RCC 7860 (cell line): ENCODE measurements at places on chromosomes 1 and 21.

DNA sequence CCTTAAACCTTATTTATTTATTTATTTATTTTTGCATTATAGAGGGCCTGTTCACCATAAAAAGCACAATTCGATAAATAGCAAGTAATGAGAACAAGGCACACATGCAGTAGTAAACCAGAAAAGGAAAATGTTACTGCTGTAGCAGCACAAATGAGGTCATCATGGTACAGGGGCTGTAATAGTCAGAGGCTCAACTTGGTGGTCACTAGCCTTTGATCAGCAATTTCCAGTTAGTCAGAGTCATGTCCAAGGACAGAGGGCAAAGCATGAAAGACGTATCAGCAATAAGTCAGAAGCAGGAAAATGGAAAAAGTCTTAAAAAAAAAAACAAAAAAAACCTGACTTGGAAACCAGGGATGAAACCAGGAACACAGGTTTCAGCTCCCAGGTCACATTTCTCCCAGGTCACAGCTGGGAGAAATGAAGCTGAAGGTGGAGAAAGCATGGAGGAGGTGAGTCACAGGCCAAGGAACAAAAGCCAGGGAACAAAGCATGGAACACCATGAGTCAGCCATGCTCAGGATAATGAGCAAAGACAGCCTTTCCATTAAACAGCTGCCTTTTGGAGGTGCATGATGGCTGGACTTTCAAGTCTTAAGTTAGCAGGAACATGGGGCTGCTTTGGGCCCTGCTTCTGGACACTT is 556.3 kb downstream of the LTN1 start:
- DNase-seq: peak; percentile 46

DNA sequence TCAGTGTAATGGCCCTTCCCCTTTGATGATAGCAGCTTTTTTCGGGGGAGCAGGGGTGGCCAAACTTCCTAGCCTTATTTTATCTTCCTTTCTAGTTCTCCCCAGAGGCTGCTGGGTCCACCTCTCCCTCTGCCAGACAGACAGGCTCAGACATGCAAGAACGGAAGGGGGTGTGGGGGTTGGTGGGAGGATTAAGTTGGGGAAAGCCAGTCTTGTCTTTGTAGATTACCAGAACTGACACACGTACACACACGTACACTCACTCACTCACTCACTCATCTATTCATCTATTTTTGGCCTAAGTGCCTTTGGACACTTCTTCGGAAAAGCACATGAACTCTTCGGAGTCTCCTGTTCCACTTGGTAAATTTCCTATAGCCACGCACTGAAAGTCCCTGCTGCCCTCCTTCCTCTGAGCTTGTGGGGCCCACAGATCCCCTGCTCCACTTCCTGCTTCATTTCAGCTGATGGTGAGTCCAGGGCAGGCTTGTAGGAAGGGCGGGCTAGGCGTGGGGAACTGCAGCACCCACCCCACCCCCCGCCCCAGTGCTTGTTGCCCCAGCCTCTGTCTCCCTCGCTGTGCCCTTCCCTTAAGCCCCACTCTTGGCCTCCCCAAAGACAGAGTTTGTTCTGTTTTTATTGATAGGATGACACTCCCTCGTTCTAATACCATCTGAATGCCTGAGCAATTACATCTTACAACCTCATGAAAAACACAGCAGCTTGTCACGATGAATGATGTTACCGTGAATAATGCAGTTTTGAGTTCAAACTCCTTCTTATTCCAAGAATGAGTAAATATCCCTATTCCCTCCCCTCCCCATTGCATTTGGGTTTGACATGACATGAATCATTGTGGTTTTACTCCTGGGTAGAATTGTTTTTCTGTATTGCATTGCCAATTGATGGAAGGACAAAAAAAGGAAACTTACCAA is 60.7 kb upstream of the ATP5PO start:
- peak; percentile 91 for DNase-seq

DNA sequence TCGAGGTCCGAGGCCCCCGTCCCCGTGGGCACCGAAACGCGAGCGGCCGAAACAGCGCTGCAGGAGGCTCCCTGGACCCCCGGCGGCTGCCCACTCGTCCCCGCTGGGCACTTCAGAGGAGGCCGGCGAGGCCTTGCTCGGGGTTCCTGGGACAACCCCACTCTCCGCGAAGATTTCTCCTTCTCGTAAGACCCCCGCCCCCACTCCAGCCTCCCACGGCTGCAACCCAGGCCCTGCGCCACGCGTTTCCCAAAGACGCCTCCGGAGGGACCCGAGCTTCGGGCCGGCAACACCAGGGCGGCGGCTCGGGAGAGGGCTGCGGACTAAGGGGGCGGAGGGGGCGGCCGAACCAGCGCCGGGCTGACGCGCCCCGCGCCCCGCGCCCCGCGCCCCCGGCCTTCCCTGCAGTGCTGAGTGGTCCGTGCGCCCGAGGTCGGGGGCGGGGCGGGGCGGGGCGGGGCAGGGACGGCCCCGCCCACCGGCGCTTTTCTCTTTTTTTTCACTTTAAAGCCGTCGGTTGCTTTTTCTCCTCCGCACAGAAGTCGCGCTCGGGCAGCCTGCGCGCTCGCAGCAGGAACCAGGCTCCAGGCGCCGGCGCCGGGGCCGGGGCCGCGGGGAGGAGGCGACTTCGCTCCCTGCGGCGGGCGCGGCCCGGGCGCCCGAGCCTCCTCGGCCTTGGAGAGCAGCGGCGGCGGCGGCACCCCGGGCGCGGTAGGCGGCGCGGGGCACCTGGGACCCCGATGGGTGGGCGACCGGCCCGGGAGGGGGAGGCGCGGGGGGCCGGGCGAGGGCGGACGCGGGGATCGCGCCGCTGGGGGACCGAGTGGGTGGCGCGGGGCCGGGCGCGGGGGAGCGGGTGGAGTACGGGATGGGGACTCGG is at the start of gene SPSB1:
TSS of gene SPSB1 (plus strand) at position 534 of the 880 bp plus-strand sequence. CDS start 62,998 bp downstream, outside the sequence.
- peak; percentile 66 for DNase-seq

- no peak for DNase-seq
These were observed 59.6 kb downstream of the EXTL2 start for GRCh38 chr1:100834777-100835660.

- no peak for DNase-seq
These were observed 84.3 kb upstream of the SPATA6 start for GRCh38 chr1:48556186-48556850.

DNA sequence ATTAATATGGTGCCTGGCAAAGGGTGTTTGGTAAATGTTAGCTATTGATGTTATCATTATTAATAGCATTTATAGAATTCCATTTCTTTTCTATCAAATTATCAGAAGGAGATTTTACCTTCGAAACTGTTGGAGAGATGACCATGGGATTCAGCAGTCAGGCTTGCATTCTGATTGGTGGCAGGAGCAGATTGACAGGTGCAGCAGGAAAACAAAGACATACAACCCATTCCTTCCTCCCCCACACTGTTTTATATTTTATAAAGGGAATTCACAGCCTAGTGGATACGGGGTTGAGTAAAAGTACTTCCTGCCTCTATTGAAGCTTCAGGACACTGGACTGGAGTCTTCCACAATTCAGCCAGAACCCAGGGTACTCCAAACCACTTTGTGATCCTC is 55.1 kb upstream of the SYT14 start:
- no peak for DNase-seq

- DNase-seq: no peak
These were observed 485.9 kb downstream of the USP25 start for GRCh38 chr21:16215663-16216183.

DNA sequence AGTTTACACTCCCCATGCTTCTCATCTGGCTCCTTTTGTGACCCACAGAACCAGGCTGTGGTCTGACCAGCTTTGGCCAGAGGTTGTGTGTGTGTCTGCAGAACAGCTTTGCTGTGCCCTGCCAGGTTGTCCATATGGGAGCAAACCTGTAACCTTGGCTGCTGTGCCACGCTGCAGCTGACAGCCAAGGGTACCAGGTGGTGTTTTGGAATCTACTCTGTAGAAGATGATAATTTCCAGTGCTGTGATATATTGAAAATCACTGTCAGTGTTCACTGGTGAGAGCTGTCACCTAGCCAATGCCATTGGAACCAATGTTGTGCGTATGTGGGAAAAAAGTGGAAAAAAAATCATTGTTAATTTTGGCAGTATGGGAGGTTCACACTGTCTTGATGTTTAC is 18.2 kb downstream of the CENPF start:
- no peak for DNase-seq

- DNase-seq: peak; percentile 21
These were observed 16.2 kb upstream of the ZNF326 start for GRCh38 chr1:89978755-89979154.

GRCh38 chr1:227215863-227216510 is 102.3 kb downstream of the CDC42BPA start:
- no peak for DNase-seq

GRCh38 chr1:241964550-241965282 is 7.1 kb downstream of the BECN2 start:
- no peak for DNase-seq

- no peak for DNase-seq
These were observed 565.2 kb downstream of the NEGR1 start for GRCh38 chr1:71717186-71717585.

GRCh38 chr1:84700070-84700469 is 9.8 kb upstream of the SSX2IP start:
- DNase-seq: no peak

DNA sequence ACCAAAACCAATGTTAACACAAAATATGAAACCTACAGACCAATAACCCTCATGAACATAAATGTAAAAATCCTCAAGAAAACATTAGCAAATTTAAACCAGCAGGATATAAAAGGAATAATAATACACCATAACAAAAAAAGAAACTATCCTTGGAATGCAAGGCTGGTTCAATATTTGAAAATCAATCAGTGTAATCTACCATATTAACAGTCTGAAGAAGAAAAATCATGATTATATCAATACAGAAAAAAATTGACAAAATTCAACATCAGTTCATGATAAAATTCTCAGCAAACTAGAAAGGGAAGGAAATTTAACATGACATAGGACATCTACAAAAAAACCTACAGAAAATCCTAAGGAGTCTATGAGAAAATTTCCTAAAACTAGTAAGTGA is 19.8 kb downstream of the PRMT2 start:
- DNase-seq: no peak

DNA sequence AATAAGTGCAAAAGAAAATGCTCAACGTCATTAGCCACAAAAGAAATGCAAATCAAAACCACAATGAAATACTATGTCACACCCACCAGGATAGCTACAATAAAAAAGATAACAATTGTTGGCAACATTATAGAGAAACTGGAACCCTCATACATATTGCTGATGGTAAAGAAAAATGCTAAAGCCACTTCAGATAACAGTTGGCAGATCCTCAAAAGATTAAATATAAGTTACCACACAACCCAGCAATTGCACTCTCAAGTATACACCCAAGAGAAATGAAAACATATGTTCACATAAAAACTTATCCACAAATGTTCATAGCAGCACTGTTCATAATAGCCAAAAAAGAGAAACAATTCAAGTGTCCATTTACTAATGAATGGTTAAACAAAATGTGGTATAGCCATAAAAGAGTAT is 20.7 kb downstream of the TRIM33 start:
- DNase-seq: no peak

GRCh38 chr21:46214478-46215340 is 13.9 kb downstream of the LSS start:
- no peak for DNase-seq

- DNase-seq: no peak
These were observed 37.3 kb upstream of the CSF3R start for GRCh38 chr1:36520056-36520455.

DNA sequence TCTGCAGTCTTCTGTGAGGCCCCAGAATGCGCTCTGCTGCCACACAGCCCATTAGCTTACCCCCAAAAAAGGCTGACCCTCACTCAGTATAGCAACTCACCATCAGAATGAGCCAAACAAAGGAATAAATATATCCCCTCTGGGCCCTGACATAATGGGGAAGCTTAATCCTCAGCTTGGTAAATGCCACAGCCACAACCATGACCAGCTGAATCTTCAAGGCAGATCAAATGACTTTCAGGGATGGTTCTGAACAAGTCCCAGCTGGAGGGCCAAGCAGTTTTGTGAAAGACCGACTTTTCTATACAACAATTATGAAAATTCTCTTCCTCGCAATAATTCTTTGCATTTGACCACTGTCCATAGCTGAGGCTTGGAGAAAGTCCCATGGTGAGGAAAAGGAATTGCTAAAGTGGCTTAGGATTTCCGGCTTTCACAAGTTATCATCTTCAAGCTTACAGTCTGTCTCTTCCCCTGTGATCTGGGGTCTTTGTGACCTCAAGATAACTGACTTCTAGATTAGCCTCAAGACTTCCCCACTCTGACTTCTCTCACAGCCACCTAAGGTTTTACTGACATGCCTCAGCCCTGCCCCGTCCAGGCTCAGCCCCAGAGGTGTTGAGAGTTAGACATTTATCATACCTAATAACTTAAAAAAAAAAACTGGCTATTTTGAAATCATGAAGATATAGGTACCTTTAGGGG is 47.8 kb upstream of the PBX1 start:
- DNase-seq: no peak

DNA sequence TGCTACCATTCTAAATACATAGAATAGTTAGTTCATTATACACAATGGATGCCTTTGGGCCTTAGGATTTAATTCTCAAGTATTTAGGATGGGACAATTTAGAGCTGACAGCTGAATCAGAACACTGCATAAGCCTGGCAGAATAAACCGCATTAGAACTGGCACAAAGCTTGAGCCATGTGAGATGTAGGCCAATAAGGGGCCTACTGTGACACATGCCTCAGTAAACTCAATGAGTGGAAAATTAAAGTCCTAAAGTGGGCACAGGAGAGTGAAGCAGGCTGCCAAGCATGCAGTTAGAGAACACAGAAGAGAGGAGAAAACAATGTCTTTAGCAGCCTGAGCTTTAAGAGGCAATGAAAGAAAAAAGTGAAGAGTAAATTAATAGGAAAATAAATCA is 24.3 kb downstream of the SCYL3 start:
- no peak for DNase-seq

GRCh38 chr1:59788825-59789224 is 25.9 kb upstream of the HOOK1 start:
- DNase-seq: no peak

DNA sequence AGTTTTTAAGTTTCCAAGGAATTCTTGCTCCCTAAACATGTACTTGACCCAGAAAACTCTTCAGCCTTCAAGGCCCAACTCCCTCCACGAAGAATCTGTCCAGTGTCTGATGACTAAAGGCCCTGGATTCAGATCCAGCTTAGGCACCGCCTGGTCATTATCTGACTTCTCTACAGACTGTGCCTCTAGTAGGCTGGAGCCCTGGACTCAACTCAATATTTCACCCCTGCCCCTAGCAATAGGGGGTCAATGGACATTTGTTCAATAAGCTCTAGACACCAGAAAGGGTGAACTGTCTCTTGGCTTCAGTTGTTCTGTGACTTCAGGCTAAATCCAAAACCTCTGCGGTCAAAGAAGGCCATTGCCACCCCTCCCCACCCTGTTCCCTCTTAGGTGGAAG is 34.5 kb downstream of the NUAK2 start:
- DNase-seq: peak; percentile 6

GRCh38 chr1:15525050-15526020 is 1.3 kb upstream of the DNAJC16 start:
- no peak for DNase-seq

DNA sequence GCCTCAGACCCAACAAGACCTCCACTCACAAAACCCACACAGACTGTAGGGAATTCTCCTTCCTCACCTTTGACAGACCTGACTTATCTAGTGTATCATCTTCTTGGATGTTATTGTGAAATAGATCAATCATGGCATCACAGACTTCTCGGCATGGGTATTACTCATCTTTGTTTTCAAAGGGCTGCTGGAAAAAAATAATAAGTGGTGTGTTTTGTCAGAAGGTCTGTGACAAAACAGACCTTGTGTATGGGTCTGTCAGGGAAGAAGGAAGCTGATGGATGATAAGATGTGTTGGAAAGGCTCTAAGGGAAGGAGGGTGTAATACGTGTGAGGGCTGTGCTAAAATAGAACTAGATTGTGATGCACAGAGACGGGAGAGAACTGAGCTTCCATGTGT is 13.9 kb upstream of the S100A7 start:
- no peak for DNase-seq
